ENCODE measurements at places on chromosomes 2 and 18.

GRCh38 chr18:71951001-71951400 lies 593.1 kb downstream of the CBLN2 start:
- no peak for DNase-seq

- no peak for DNase-seq
Observed at GRCh38 chr18:32629981-32630700, 142.7 kb downstream of the KLHL14 start.

GRCh38 chr2:126839796-126840195 lies 58.9 kb upstream of the TEX51 start:
- no peak for DNase-seq

- no peak for DNase-seq
Observed at GRCh38 chr18:78642296-78642951, 337.2 kb upstream of the SALL3 start.

- no peak for DNase-seq
Observed at GRCh38 chr18:57331718-57332117, 20.6 kb upstream of the ST8SIA3 start.

DNA sequence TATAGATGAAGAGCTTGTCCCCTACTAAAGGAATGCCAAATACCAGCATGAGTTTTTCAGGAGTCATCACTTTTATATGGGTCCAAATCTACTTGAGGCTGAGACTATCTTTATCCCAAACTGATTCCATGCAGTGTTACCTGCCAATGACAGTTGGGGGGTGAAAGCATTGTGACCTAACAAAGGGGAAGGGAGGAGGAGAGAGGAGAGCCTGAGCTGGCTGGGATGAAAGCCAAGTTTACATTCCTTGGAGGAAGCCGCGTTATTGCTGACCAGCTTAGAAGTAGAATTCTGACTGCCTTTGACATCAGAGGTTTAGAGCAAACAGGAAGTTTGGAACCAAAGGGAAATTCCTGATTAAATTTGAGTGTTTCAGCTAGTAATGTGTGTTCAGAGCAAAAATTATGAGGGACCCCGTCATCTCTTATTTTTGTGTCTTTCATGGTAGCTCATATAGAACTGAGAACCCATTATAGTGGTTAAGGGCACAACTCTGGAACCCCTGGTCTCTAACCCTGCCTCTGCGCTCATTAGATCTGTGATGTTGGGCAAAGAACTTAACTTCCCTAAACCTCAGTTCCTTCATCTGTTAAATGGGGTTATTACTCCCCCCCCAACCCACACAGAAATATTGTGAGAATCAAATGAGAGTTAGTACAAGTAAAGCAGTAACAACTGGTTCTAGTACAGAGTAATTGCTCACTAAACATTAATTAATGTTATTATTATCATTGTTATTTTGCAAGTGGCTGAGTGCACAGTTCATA lies 199.3 kb upstream of the EPAS1 start:
- peak; percentile 97 for DNase-seq

DNA sequence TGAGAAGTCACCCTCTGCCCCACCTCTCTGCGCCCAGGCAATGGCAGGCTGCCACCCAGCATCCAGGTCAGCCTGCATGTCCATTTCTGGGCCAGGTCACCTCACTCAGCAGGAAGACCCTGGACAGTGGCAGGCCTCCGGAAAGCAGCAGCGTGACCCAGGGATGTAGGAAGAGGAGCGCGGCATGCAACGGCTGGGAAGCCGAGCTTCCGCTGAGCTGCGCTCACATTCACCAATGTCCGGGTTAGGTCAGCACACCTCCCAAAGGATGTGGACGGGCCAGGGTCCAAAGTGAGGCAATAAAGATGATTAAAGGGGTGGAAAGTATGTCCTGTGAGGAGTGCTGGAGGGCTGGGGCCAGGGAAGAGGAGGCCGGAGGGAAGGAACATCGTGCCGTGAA lies 174.5 kb downstream of the CTIF start:
- DNase-seq: no peak

- DNase-seq: no peak
Observed at GRCh38 chr18:47427923-47428637, 176.6 kb upstream of the SKOR2 start.

GRCh38 chr18:9808295-9809241 lies 77.2 kb upstream of the TXNDC2 start:
- DNase-seq: no peak

DNA sequence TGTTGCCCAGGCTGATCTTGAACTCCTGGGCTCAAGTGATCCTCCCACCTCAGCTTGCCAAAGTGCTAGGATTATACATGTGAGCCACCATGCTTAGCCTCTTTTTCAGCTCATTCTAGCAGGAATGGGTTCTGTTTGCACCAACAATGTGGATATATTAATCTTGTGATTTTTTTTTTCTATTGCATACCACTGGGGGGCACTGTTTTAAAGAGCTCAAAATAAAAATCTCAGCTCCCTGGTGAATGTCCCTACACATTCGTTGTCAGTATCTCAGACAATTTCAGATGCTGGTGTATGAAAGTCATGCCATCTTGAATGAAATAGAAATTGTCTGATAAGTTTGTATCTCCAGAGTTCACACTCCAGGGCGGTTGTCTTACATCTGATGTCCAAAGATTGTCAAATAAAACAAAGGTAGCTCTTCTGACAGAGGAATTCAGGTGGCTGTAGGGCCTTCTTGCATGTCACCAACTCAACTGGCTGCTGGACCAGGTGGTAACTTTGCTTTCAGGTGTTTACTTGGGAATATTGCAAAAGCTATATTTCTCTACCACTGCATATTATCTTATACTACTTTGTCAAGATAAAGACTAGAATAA lies 3.1 kb upstream of the MATN3 start:
- DNase-seq: peak; percentile 18

DNA sequence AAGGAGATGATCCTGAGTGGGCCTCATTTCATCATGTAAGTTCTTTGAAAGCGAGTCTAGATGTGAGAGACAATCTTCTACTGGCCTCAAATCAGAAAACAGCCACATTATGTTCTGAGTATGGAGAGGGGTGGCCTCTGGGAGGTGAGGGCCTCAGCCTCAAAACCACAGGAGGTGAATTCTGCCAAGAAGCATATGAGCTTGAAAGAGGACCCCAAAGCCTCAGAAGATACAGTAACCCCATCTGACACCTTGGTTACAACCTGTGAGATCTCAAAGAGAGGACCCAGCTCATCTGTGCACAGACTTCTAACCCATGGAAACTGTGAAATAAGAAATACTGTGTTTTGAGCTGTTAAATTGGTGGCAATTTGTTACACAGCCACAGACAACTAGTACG lies 200.1 kb downstream of the ARHGAP15 start:
- no peak for DNase-seq

- peak; percentile 15 for DNase-seq
Observed at GRCh38 chr2:50752237-50752636, 279.7 kb downstream of the NRXN1 start.
